ENCODE measurements at places on chromosomes 3 and 15.

DNA sequence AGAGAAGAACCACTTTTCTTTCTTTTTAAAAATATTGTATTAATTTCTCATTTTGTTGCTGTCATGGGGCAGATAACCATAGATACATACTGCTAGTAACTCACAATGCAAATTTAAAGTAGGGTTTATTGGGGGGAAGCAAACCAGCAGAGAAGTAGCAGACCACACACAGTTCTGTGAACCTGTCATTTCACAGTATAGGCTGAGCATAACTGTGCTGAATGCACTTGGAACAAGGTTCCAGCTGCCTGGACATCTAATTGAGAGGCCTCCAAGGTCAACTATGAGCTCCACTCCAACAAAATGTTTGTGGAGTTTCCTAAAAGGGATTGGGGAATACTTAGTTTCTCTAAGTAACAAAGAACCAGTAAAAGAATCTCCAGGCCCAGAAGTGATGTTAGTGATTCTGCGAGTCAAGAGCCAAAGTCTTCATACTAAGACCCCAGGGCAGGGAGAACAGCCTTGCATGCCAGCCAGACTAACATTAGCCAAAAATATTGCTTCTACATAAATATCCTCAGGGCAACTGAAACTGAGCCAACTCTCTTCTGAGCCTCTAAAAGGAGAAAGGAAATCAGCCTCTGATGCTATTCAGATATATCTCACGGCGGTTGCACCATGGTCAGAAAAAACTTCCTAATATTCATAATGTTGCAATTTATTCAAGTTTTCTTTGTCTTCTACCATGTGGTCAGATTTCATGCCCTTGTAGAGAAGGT is 856.4 kb upstream of the ALCAM start:
- no peak for DNase-seq

DNA sequence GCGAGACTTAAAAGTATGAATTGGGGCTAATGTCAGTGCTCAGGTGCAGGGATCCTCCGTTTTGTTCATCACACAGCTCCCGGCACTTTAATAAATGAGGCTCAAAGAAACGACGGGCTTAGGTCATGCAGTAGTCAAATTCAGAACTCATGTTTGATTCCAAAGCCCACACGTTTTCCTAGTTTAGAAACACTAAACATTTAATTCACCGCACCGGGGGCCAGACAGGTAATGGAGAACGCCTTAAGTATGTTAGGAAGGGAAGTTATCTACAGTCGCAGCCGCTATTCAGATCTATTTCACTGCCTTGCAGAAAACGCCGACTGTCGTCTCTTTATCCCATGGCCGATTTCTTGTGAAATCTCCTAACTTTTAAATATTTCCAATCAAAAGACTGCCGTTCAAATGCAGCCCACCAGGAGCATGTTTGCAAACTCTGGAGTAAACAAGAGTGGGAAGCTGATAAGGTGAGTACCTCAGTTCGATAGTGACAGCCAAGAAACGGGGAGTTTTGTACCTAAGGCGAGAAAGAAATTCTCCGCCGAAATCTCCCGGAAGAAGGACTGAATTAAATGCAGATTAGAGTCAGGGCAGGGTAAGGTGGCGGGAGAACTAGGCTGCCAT is 569 bp downstream of the HIGD2B start:
- no peak for DNase-seq

DNA sequence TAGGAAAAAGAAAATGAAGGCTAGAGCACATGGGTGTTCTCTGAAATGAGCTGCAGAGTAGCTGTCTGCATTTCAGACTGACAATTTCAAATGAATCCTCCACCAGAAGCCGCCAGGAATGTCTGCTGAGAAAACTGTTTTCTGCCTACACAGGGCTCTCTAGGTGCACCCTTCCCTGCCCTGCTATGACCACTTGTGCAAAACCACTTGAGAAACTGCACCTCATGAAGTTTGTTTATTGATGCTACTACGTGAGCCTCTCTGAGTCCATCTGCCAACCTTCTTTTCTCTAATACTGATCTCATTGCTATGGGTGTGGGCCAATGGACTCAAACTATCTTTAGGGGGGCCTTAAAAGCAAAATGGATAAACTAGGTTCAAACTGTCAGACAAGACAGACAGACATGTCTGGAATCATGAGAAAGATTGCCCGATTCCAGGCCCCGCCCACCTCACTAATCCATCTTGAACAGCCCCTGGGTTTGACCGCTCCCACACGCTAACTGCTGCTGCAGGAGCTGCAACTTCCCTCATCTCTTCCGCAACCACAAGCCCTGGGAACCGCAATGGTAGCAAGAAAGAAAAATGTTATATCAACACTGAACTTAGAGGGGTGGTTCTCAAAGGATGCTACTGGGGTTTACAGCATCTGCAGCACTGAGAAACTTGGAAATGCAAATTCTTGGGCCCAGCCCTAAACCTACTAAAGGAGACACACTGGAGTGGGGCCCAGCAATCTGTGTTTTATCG is 9.0 kb upstream of the CD47 start:
- no peak for DNase-seq

- DNase-seq, result no peak
Observed at GRCh38 chr15:78045189-78045588, 32.3 kb downstream of the TBC1D2B start.

GRCh38 chr3:146058241-146058640 is 102.7 kb downstream of the PLOD2 start:
- no peak for DNase-seq

DNA sequence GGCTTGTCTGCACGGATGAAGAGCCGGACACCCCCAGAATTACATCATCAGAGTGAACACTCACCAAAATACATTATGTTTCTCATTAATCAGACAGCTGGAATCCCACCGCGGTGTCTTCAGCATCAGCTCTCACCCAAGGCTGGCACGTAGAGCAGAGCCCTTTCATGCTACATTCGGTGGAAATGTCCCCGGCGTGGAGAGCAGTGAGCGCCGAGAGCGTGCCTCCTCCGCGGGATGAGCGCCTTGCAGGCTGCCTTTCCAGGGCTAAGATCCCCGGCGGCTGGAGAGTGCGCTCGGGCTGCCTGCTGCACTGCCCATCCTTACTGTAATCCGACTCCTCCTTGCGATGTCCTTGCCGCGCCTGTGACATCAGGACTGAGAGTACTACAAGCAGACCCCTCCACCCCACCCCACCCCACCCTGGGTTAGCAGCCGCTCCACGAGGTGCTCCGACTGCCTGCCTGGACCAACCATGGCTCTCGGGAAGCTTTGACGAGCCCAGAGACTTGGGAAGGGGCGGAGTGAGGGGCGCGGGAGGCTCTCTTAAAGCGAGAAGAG is at the start of gene ZNF385D:
ZNF385D (minus strand) TSS at position 380 of the 561 bp plus-strand sequence; CDS start at position 86, 294 bp downstream.
- DNase-seq, result no peak

All from activated CD4-positive, alpha-beta T cell treated with anti-CD3 and anti-CD28 coated beads, Interleukin-2, amount 50 U/mL, for 24 hours (primary cell).